ENCODE measurements at places on chromosomes 7 and 10. TPM values are rescaled to one million over a fixed set of nuclear protein-coding genes. Genes with fewer than 3 reads are reported as not detected.

The EVX1 gene
- polyA plus RNA-seq, result not detected

The TMEM176B gene
- 14.4 TPM for polyA plus RNA-seq

The PON1 gene
- polyA plus RNA-seq, result 0.47 TPM

The NKX2-3 gene
- 1.2 TPM for polyA plus RNA-seq

The FEZF1 gene
- not detected for polyA plus RNA-seq

The TMEM176A gene
- 14.3 TPM for polyA plus RNA-seq

The CALD1 gene
- 98.8 TPM for polyA plus RNA-seq

The SPDYE2B gene
- 2.7 TPM for polyA plus RNA-seq

The UBE3C gene
- polyA plus RNA-seq, result 34.3 TPM

The LRRC61 gene
- polyA plus RNA-seq, result 6.8 TPM

The SLC39A12 gene
- not detected for polyA plus RNA-seq

The PROSER2 gene
- polyA plus RNA-seq, result 4.7 TPM

The OGDHL gene
- 0.66 TPM for polyA plus RNA-seq

The AQP1 gene
- 91.6 TPM for polyA plus RNA-seq

The MXI1 gene
- 23.3 TPM for polyA plus RNA-seq

The TET1 gene
- polyA plus RNA-seq, result 8.2 TPM

The ADCY1 gene
- polyA plus RNA-seq, result 9.9 TPM

The STAG3 gene
- polyA plus RNA-seq, result 21.2 TPM

The TEX36 gene
- not detected for polyA plus RNA-seq

The HHEX gene
- polyA plus RNA-seq, result 7.3 TPM

The DNAJC12 gene
- 5.6 TPM for polyA plus RNA-seq

All from forelimb muscle (tissue), 1 donor.